GOT3 (cell line): ENCODE measurements at places on chromosomes 16 and 17.

- no peak for DNase-seq
Observed at GRCh38 chr17:10125531-10126275, 72.7 kb downstream of the GAS7 start.

DNA sequence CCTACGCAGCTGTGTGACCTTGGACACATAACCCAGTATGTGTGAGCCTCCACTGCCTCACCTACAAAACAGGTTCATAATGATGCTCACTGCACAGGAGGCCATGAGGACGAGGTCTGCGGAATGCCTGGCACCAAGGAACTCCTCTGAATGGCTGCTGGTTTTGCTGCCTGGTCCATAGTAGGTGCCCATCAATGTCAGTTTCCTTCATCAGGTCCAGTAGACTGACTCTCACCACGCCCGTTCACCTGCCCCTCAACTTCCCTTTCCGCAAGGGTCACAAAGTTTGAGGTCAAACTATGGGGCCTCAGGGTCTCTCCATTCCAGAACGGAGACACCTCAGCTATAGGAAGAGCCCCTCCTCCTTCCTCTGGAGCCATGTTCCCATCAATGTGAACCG is 8.8 kb downstream of the PNMT start:
- DNase-seq: no peak

- no peak for DNase-seq
Observed at GRCh38 chr16:31364421-31364820, 9.4 kb downstream of the ITGAX start.

DNA sequence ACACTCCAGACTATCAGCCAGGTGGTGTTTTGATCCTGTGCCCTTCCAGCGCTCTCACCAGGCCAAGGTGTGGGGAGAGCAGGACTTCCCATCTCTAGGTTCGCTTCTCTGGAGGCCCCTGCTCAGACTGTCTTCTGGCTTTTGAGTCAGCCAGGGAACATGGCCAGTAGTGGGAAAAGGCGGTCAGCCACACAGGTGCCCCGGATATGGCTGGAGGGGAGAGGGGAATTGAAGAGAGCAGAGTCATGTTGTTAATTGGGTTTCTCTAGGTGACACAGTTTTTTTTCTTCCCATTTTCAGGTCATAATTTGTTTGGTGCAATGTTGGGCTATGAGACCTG is 1.5 kb downstream of the MINK1 start:
- no peak for DNase-seq

- no peak for DNase-seq
Observed at GRCh38 chr16:31108794-31109558, 790 bp downstream of the BCKDK start.

DNA sequence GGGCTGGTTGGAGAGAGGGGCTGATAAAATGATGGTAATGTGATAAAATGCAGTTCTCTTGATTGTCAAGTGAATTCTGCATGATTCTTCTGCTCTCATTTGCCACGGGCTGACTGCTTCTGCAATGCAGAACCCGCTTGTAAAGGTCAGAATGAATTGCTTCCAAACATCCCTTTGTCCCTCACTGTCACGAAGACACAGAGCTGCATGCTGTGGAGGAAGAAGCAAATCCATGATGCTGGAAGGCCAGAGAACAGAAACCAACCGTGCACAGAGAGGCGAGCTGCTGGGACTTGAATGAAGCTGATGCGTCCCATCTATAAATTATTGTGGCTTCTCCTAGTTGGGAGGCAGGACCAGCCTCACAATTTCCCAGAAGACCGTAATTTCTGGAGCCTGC is 171.6 kb downstream of the PRKCB start:
- no peak for DNase-seq
